Diencephalon (tissue), 1 donor: ENCODE measurements at places on chromosomes 2 and 18. TPM values are rescaled to one million over a fixed set of nuclear protein-coding genes. Genes with fewer than 3 reads are reported as not detected.

CCDC148 gene
- 26.3 TPM for total RNA-seq

TTN gene
- total RNA-seq = 2.3 TPM

BMPR2 gene
- 97.6 TPM for total RNA-seq

LHCGR gene
- 0.23 TPM for total RNA-seq
